Left forelimb (tissue), 1 donor: ENCODE measurements at places on chromosomes 16 and 17.

GRCh38 chr17:82602986-82603710, 45.1 kb downstream of the WDR45B start:
- DNase-seq = no peak

DNA sequence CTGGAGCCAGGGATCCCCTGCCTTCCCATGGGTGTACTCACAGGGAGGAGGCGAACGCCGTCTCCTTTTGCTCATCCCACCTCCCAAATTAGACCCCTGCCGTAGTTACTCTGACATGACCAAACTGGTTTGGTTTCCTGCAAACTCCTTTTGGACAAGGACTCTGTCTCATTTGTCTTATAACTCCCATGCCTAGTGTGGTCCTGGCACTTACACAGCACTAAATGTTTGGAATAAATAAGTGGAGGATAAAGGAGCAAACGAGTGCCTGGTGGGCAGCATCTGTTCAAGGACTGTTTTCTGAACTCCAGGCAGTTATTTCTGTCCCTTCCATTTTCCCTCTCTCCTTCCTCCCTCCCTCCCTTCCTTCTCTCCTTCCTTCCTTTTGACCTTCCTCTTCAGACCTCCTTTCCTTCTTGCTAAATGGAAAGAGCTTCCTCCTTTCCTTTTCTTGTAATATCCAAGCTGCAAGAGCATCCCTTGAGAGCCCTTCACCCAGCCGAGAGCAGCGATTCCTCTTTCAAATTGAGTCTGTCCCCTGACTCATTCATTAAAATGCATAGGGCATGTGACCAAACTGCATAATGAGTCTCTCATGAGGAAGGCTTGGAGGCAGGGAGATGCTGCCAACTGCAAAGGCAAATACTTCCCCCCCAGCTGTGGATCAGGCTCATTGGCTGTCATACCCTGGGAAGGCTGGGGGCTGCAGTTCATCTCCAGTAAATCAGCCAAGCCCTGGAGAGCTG, 36.8 kb downstream of the CHD9 start:
- DNase-seq = peak; percentile 86

- DNase-seq = no peak
Measured at GRCh38 chr16:12688951-12689850, 114.5 kb downstream of the CPPED1 start.

- DNase-seq = no peak
Measured at GRCh38 chr17:1635675-1636465, 7.2 kb upstream of the SLC43A2 start.
